ENCODE measurements at places on chromosomes 1 and 21. TPM values are rescaled to one million over a fixed set of nuclear protein-coding genes. Genes with fewer than 3 reads are reported as not detected.

The KRTAP10-1 gene
- not detected for total RNA-seq

The MFSD2A gene
- 74.2 TPM for total RNA-seq

The HSF2BP gene
- total RNA-seq, result 0.40 TPM

The LPAR3 gene
- total RNA-seq, result 6.1 TPM

The TMIGD3 gene
- total RNA-seq, result 4.3 TPM

All from upper lobe of left lung (tissue), 6 donors.